SK-N-MC (cell line): ENCODE measurements at places on chromosomes 12 and 14.

GRCh38 chr12:105928436-105928835, 210.3 kb downstream of the NUAK1 start:
- no peak for DNase-seq

GRCh38 chr14:36658123-36659009, 3.3 kb upstream of the PAX9 start:
- DNase-seq: no peak

- no peak for DNase-seq
Observed at GRCh38 chr12:131795064-131795463, 33.1 kb upstream of the MMP17 start.

DNA sequence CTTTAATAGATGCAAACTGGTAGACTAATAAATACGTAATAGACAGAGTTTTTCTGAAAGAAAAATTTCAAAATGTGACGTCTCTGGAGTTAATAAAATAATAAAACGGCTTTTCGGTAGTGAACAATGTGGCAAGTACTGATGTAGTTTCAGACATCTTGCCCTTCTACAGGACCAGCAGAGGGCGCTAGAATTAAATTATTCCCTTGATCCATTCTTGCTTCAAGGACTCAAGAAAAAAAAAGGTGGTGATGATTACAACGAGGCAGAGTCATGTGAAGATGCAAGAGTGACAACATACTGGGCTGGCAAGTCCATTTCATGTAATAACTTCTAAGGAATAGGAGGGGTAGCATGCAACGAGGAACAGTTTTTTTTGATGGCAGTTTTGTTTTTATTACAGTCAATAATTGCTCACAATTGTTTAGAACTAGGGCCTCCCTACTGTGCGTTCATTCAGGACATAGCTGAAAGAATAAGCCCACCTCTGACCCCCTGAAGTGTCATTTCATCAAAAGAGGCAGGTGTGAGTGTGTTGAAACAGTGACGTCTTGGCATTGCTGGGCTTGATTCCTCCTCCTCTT, 101.0 kb upstream of the GZMB start:
- peak; percentile 68 for DNase-seq

- DNase-seq: no peak
Observed at GRCh38 chr12:52629281-52630007, 11.1 kb upstream of the KRT73 start.

DNA sequence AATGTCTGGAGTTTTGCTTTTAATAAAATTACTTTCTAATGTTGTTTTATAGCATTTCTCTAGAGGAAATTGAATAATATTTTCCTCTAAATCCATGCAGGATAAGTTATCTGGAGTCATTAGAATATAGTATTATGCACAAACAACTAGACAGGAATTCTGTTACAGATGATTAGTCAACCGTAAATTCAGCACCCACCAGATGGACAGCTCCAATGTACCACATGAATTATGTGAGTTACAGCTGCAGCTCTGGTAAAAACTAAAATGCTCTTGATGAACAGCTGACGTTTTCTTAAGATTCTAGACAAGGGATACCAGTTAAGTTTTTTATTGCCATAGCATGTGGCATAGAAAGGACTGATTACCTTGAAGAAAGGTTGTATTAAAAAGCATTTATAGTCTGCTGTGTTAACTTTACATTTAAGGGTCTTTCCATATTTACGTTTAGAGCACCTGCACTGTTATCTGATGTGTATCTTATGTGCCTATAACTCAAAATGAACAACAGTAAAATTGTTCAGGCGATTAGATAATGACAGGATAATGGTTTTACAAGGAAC, 321.4 kb upstream of the LRFN5 start:
- DNase-seq: peak; percentile 44

- no peak for DNase-seq
Observed at GRCh38 chr14:92461891-92462290, 51.7 kb upstream of the RIN3 start.

DNA sequence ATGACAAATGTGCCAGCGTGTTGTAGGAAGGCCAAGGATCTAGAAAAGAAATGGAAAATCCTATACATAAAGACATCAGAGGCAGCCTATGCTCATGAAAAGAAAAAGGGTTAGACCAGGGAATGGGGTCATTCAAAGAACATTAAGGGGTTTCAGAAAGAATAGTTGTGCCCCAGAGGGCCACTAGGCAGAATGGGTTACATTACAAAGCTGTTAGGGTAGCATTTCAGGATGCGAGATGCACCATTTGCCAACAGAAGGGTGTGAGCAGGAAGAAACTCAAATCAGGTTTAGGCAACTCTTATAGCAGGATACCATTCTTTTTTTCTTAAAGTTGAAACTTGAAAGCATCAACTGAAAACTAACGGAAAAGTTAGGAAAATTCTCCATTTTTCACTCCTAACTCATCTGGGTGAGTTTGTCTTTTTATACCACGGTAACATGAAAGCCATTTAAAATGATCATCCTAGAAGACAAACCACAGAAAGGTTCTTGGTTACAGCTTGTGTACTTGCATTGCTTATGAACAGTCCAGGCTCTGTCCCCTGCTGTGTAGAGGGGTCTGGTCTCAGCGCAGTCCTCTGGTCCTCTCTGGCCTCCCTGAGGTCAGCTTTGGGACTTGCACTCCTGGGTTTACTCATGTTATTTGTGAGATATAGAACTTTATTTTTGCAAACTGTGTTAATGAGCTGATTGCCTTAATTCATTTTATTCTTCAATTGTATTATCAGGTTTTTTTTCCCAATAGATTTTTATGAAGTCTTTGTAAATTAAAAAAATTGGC, 209.1 kb downstream of the DACT1 start:
- no peak for DNase-seq

GRCh38 chr14:90758959-90759358, 57.3 kb downstream of the TTC7B start:
- no peak for DNase-seq

- no peak for DNase-seq
Observed at GRCh38 chr14:63431466-63431865, 111.7 kb downstream of the PPP2R5E start.

- peak; percentile 59 for DNase-seq
Observed at GRCh38 chr12:109775172-109775881, 57.9 kb downstream of the TRPV4 start.

- no peak for DNase-seq
Observed at GRCh38 chr14:37579274-37579673, 15.8 kb downstream of the FOXA1 start.

GRCh38 chr12:13534242-13534641, 337.7 kb downstream of the EMP1 start:
- DNase-seq: no peak

GRCh38 chr12:27480016-27480415, 33.5 kb downstream of the SMCO2 start:
- DNase-seq: no peak

- DNase-seq: no peak
Observed at GRCh38 chr14:93114713-93115068, 1.0 kb downstream of the ITPK1 start.

DNA sequence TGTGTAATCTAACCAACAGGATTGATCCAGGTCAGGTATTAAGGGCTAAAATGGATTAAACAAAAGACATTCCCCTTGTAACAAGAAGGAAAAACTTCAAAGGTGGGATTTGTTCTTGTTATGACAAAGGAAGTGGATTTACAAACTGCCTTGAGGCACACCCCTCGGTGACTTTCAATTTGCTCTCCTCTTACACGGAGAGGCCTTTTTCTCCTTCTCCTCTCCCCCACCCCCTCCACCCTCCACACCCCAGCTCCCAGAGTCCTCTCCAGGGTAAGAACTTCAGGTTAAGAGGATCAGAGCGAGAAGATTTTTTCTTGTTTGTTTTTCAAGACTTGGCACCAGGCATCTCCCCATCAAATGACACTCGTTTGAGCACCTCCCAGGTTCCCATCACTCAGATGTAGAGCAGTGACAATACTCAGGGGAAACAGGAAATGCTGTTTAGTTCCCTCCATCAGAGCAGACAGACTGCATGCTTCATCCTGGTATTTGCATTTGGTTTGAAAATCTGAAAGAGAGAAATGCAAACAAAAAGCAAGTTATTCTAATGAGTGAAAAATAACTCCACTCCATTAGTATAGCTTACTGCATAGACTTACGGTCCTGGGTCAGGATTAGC, 77.6 kb upstream of the TMEM260 start:
- no peak for DNase-seq

DNA sequence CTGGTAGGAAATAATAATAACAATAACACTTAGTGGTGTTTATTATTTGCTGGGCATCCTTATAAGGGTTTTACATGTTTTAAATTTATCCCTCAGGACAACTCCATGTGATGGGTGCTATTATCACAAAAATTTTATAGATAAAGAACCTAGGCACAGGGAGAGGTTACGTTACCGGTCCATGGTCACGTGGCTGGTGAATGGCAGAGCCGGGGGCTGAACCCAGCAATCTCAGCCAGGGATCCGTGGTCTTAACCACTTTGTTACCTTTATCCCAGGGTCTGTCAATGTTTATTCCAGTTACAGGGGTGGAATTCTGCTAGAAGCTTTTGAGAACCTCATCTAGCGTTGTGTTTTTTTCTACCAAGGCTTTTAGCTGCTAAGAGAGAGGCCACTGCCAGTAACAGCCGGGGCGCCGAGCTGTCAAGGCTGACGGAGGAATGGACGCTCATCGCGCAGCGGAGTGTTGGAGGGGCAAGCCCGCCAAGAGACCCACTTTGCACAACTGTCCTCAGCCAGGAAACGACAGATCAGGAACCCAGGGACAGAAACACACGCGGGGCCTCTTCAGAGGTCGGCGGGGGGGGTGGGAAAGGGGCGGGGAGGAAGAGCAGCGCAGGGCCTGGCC, 418 bp downstream of the AMN1 start:
- DNase-seq: no peak

DNA sequence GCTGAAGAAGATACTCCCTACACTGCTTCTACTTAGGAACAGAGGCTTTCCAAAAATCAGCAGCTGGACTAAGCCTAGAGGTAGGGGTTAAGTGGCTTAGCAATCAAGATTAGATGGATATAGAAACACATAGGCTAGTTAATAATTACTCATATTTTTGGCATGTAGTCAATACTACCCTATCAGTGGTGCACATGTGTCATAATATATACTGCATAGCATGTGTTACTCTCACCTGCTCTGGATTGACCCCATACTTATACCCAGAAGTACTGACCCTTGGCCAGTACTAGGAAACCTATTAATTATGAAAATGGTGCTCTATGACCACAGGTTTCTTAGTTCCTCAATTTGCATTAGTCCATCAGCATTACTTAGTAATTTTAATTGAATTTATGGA, 528.4 kb upstream of the LMO3 start:
- DNase-seq: no peak

DNA sequence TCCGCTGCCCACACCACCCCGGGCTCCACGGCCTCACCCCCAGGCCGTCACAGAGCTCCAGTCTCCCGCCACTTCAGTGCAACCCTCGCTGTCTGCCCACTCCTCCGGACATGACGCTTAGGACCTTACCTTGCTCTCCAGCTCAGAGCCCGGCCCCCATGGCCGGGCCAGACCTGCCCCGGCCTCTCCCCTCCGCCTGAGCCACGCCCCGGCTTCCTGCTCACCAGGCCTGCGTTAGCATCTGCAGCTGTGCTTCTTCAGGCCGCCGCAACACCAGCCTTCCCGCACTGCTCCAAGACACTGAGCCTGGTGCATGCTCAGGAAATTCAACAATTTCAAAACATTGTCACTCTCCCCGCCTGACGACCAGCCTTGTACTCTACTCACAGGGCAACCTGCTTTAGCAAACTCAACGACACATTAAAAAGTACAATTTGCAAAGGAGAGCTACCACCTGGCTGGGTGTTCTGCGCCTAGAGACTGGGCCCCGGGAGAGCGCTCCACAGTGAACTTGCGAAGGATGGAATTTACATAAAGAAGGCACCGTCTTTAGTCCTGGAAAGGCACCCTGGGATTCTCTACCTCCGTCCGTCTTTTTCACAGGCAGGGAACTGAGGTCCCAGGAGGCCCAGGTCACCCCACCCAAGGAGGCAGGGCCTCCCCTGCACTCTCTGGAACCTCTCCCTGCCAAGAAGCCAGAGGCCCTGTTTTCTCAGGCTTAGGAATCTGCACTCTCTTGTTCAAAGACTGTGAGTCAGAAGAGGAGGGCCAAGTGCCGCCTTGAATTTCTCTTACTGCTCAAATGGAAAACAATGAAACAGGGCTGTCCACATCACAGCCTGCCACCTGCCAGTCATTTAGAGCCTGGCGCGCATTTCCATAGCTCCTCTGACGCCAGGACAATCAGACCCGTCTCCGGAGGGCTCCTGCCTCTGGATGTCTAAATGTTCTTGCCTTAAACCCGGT, 51.3 kb downstream of the STX2 start:
- DNase-seq: no peak

DNA sequence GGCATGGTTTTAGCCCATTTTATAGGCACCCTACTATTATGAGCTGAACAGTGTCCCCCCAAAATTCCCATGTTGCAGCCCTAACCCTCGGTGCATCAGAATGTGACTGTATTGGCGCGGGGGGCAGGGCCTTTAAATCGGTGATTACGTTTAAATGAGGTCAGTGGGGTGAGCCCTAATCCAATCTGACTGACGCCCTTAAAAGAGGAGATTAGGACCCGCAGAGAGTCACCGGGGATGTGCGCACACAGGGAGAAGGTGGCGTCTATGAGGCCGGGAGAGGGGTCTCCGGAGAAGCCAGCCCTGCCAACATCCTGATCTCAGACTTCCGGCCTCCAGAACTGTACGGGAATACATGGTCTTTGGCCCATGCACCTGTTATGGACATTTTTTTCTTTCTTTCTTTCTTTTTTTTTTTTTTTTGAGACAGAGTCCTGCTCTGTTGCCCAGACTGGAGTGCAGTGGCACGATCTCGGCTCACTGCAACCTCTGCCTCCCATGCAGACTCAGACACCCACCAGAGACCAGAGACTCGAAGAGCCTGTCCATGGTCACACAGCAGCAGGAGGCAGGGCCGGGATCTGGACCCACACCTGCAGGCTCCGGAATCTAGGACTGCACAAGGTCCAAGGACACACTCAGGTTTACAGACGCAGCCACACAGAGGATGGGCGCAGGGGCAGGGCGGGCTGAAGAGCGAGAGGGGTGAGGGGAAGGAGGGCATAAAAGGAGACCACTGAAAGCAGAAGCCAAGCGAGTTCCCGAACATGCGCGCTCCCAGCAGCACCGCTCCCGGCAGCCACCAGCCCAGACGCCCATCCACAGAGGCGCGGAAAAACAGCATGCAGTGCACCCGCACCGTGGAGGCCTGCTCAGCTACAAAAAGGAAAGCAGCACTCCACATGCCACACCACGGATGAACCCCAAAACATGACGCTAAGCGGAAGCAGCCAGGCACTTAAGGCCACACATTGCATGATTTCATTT, 19.0 kb downstream of the SCARB1 start:
- no peak for DNase-seq
